Putamen (tissue), 1 donor: ENCODE measurements at places on chromosomes 13 and 19.

GRCh38 chr19:36113894-36114720 is 568 bp downstream of the POLR2I start:
- DNase-seq, result peak; percentile 36

DNA sequence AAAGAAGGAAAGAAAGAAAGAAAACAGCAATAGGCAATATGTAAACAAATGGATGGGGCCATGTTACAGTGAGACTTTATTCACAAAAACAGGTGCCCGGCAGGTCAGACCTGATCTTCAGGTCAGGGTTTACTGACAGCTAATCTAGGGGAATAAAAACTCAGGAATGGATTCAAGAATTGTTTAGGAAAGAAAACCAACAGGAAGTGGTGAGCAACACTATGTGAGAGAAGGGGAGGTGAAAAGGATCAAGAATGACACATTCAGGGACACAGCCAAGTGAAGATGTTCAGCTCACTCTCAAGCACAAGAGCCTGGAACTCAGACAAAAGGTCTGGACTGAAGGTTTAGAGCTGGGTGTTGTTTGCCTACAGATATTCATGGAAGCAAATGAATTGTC is 244.5 kb downstream of the EFNB2 start:
- no peak for DNase-seq

GRCh38 chr13:40706439-40706838 is 40.0 kb upstream of the FOXO1 start:
- DNase-seq, result no peak

DNA sequence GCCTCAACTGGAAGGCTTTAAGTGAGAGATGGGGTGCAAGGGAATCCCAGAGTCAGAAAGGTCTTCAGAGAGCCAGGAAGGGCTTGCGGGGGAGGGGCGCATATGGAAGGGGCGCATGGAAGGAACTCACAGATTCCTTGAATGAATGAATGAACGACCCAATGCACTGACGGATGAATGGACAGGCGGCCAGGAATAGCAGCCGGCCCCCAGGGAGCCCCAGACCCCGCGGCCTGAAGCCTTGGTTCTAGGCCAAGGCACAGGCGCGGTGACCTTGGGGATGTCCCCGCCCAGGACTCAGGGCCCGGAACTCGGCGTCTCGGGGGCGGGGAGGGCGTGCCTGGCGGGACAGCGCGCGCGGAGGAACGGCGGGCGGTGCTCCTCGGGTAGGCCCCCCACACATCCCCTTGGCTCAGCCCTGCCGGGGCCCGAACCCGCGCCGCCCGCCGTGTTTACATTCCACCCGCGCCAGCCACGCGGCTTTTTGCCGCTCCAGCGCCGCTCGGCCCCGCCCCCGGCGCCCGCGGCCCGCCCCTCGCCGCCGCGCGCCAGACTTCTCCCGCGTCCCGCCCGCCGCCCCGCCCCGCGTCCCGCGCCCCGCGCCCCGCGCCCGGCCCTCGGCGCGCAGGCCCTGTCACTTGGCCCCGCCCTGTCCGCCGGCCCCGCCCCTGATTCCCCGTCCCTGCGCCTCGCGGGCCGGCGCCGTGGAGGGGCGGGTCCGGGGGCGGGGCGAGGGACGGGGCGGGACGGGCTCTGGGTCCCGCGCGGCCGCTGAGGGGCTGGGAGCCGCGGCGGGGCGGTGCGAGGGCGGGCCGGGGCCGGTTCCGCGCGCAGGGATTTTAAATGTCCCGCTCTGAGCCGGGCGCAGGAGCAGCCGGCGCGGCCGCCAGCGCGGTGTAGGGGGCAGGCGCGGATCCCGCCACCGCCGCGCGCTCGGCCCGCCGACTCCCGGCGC is at the start of gene CCNE1:
TSS of gene CCNE1 (plus strand) at position 867 of the 955 bp plus-strand sequence. CDS start 565 bp downstream, outside the sequence.
- peak; percentile 91 for DNase-seq

GRCh38 chr13:29852472-29853054 is 2.1 kb upstream of the UBL3 start:
- no peak for DNase-seq

DNA sequence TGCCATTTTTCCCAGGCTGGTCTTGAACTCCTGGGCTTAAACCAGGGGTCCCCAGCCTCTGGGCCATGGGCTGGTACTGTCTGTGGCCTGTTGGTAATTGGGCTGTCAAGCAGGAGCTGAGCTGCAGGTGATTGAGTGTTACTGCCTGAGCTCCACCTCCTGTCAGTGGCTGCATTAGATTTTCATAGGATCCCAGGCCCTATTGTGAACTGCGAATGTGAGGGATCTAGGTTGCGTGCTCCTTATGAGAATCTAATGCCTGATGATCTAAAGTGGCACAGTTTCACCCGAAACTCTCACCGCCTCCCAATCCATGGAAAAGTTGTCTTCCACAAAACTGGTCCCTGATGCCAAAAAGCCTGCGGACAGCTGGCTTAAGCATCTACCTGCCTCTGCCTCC is 16.6 kb upstream of the ZNF536 start:
- no peak for DNase-seq

DNA sequence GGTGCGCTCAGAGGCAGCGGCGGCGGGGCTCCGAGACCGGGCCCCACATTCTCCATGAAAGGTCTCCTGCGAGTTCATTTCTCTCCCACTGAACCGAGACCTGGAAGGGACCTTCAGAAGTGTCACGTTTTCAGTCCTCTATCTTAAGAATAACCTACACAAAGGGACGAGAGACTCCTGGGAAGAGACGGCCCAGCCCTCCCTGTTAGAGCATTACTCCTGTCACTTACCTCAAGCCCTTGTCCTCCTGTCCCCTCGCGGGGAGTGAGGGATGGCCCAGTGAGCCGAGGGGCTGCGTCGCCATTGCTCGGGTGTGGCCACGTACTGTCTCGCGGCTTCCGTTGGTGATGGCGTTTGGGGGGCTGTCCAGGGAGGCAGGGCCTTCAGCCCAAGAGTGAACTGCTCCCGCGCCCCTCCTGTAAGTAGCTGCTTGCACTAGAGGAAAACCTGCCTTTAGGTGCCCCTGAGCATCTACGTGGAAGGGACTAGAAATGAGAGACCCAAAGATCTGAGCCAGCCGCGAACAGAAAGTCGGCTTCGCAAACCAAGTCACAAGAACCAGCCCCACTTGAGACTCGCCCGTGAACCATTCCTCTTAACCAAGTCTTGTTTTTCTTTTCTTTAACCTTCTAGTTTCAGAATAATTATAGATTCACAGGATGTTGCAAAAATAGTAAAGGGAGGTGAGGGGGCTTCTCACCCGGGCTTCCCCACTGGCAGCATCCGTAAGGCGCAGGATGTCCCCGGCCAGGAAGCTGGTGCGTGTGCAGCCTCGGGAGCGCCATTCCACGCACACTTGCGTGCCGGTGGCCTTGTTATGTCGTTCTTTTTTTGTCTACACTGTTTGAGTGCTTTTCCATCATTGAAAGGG is 21.1 kb upstream of the NDUFS7 start:
- DNase-seq, result no peak

DNA sequence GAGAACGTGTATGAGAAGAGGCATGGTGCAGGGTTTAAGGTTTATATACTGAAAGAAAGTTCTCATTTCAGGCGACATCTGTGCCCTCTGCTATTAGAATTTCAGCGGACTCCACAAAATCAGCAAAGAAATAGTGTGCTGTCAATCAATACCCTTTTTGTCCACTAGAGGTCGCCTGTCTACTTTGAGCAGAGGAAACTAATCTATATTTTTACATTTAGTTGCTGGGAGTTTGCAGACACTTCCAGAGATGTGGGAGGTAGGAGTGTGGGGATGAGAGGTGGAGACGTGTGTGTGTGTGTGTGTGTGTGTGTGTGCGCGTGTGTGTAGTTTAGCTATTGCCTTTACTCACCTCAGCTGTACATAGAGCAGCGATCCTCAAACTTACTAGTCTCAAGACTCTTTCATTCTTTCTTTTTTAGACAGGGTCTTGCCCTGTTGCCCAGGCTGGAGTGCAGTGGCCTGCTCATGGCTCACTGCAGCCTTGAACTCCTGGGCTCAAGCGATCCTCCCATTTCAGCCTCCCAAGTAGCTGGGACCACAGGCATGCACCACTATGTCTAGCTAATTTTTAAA is 9.7 kb downstream of the INAFM1 start:
- DNase-seq, result peak; percentile 72

- DNase-seq, result no peak
These were observed 499.5 kb upstream of the GPC6 start for GRCh38 chr13:92727118-92727517.

- DNase-seq, result no peak
These were observed 48.8 kb downstream of the TPT1 start for GRCh38 chr13:45292176-45292575.

DNA sequence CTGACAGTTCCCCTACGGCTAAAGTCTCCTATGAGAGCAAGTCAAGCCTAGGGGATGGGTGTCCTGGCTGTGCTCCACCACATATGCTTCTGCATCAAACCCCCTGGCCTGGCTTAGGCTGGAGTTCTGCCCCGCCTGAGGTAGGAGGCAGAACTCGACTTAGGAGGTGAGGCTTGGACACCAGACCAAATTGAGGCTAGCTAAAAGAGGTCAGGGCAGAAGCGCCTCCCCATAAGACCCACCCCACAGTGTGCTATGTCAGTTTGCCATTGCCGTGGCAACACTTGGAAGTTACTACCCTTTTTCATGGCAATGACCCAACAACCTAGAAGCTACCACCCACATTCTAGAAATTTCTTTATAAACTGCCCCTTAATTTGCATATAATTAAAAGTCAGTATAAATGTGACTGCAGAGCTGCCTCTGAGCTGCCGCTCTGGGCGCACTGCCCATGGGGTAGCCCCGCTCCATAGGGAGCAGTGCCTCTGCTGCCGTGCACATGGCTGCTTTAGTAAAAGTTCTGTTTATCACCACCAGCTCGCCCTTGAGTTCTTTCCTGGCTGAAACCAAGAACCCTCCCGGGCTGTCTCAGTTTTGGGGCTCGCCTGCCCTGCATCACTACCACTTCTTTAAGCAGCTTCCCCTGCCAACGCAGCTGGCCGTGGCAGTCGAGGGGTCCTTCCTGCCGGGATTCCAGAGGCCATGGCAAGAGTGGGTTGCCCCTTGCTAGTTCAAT is 20.2 kb downstream of the AP1M1 start:
- DNase-seq, result no peak

- DNase-seq, result no peak
These were observed 896.5 kb downstream of the UQCRFS1 start for GRCh38 chr19:28316464-28316863.

- no peak for DNase-seq
These were observed 90.1 kb downstream of the PCDH9 start for GRCh38 chr13:67140006-67140405.

GRCh38 chr13:101579281-101579802 is 126.9 kb downstream of the ITGBL1 start:
- peak; percentile 2 for DNase-seq

- no peak for DNase-seq
These were observed 14.9 kb downstream of the TEX29 start for GRCh38 chr13:111335298-111335697.

GRCh38 chr13:100301418-100301817 is 212.5 kb downstream of the PCCA start:
- no peak for DNase-seq

DNA sequence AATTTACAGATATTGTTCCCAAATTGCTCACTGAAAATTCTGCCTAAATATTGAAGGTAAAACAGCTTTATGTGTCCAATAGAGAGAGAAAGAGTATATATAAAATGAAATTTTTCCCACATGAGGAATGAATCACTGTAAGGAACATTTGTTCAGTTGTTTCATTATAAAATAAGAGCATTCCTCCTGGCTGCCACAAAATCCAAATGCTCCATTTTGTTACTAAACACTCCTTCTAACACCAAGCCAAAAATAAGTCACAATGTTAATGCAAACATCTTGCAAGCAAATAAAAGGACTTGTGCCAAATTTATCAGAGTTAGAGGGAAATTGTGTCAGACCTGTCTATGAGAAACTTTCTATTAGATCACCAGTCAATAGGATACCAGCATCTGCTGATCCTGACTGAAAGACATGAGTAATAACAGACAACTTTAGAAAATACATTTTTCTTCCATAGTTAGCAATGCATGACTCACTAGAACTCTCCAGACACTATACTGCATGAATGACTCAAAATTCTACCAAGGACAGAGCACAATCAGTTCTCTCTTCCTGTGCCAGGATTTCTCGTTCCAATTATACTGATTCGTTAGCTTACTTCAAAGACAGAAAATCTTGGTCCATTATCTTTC is 83.5 kb upstream of the FNDC3A start:
- DNase-seq, result peak; percentile 11

DNA sequence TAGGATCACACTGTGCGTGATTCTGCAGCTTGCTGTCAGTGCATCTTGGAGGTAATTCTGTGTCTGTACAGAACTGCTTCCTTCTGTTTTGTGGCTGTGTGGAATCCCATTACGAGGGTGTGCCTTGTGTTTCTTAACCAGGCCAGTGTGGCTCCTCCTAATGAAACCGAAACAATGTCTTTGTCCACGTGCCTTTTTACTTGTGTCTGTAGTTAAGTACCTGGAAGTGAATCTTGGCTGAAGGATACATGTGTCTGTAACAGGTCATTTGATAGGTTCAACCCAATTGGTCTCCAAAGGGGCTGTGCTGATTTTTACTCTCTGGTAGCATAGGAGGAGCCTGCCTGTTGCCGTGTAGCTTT is 13.1 kb downstream of the NOP53 start:
- no peak for DNase-seq

DNA sequence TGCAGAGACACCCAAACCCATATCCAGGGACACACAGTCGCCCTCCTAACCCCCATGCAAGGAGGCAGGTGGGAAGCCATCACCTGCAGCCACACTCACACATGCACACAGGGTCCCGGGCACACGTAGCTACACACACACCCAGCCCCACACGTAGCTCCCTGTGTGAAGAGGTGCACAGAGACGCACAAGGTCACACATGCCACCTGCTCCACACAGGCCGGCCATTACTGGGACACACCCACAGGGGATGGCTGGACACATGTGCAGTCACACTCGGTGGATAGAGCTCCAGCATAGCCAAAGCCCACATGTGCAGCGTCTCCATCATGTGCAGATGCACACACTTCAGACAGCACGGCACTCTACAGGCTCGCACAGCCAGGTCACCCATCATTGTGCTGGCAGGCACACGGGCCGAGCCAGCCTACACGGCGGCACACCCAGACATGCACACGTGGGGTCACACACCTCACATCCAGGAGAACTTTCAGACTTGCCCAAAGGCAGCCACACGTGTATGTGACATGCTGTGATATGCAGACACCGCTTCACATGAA is 1.1 kb downstream of the ZNF835 start:
- DNase-seq, result no peak

GRCh38 chr13:78606471-78607408 is 3.4 kb upstream of the POU4F1 start:
- DNase-seq, result no peak

- DNase-seq, result no peak
These were observed 92.7 kb downstream of the LHFPL6 start for GRCh38 chr13:39510316-39510695.

GRCh38 chr13:31898378-31899071 is 133.0 kb upstream of the FRY start:
- DNase-seq, result no peak
